ENCODE measurements at places on chromosomes 11 and 22. TPM values are rescaled to one million over a fixed set of nuclear protein-coding genes. Genes with fewer than 3 reads are reported as not detected.

DNA sequence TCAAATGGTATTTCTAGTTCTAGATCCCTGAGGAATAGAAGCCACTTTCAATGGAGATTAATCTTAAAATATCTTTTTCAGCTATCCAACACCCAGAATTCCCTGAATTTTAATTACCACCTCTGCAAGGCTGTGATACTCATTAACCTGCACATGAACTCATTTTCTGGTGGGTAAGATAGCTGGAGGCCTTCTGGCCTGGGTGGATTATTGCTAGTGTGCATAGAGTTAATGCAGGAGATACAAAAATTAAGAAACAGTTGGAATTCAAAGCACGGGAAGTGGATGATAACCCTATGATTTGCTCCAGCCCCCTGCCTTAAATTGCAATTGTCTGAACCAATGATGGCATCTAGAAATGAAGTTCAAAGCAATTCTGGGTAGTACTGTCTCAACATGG, 115.0 kb downstream of the ATG16L2 start:
- DNase-seq: no peak

DNA sequence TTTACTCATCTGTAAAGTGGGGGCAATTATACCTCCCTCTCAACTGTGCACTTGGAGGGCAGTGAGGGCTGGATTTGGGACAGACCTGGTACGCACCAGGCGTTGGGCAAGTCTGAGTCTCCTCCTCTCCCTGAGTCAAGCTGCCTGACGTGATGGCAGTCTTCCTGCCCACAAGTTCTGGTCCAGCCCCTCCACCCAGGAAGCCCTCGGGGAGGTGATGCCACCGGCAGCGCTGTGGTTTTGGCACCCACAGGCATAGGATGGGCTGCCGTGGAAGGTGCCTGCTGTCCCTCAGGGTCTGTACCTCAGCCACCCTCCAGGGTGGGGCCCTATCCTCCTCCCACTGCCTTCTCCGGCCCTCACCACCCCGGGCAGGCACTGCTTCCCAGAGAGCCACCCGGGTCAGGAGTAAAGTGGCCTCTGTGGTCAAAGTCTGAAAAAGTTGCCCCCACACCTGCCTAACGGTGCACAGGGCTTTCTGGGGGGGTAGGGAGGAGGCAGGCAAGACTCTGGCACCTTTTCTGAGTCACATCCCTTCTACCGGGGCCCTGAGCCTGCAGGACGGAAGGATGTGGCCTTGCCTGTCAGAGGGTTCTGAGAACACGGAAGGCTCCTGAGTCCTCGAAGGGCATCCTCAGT, 6.5 kb upstream of the APOBEC3H start:
- DNase-seq: peak; percentile 37

GRCh38 chr11:69551963-69552362, 70.5 kb downstream of the LINC01488 start:
- DNase-seq: no peak

- no peak for DNase-seq
These were observed 249.9 kb downstream of the TTC28 start for GRCh38 chr22:28429711-28430110.

DNA sequence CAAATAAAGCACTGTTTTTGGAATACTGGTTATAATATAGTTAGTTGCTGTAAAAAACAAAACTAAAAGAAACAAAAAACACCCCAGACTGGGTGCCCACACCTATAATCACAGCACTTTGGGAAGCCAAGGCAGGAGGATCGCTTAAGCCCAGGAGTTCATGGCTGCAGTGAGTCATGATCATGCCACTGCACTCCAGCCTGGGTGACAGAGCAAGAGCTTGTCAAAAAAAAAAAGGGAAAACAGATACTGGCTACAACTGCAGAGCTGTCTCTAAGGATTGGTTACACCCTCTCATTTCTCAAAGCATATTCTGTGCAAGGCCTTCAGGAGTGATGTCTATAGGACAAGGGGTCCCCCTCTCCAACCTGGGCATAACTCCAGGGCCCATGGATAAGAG, 14.6 kb upstream of the STK33 start:
- no peak for DNase-seq

GRCh38 chr11:65297026-65297672, 17.5 kb upstream of the CDC42EP2 start:
- no peak for DNase-seq

DNA sequence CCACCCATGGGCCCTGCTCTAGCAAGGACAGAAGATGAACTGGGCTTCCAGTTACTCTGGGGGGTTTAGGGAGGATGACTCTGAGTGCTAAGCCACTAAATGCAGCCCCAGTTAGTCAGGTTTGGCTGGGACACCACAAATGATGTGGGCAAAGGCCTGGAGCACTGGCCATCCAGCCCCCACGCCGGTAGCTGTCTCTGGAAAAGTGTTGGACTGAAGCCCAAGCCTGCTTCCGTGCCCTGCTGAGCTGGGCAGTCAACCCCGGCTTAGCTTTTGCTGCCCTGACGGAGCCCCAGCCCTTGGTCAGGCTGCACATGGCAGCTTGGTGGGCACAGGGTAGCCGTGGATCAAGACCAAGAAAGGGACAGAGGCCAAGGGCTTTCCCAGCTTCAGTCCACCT, 5.7 kb upstream of the GSTP1 start:
- DNase-seq: no peak

DNA sequence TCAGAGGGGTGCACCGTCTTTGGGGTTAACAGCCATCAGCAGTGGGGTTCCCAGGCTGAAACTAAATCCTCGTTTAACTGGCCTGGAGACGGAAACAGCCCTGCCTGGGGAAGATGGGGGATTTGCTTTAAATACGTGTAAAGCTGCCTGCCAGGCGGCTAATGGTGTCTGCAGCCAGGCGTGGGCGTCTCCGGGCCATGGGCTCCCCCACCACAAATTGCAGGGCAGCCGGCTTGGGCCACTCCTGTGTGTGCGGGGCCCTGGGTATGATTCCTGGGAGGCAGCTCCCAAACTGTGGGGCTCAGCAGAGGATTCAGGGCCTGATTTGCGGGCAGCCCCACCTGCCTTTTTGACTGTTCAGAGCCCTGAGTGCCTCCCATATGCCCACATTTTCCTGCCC, 110.5 kb downstream of the KCNQ1 start:
- no peak for DNase-seq

- DNase-seq: no peak
These were observed 1041.6 kb downstream of the BRD1 start for GRCh38 chr22:48785792-48786678.

Gene TBX1
- total RNA-seq: 6.2 TPM
